ENCODE measurements at places on chromosomes 12 and 14. TPM values are rescaled to one million over a fixed set of nuclear protein-coding genes. Genes with fewer than 3 reads are reported as not detected.

ACOT6 gene
- not detected for total RNA-seq

PAX9 gene
- not detected for total RNA-seq

DDN gene
- not detected for total RNA-seq

WNT1 gene
- total RNA-seq = not detected

HSPB8 gene
- 10.9 TPM for total RNA-seq

CLEC1A gene
- 2.4 TPM for total RNA-seq

ARG2 gene
- 5.9 TPM for total RNA-seq

LGR5 gene
- total RNA-seq = 0.50 TPM

EPYC gene
- not detected for total RNA-seq

AJUBA gene
- total RNA-seq = 12.6 TPM

CD27 gene
- total RNA-seq = not detected

EML5 gene
- total RNA-seq = not detected

OR6C2 gene
- not detected for total RNA-seq

TBC1D30 gene
- total RNA-seq = 1.0 TPM

OAS2 gene
- total RNA-seq = 8.3 TPM

SDS gene
- not detected for total RNA-seq

KRT82 gene
- not detected for total RNA-seq

COCH gene
- total RNA-seq = 0.20 TPM

METTL17 gene
- total RNA-seq = 46.5 TPM

LUM gene
- total RNA-seq = 747 TPM

ZBTB39 gene
- total RNA-seq = 1.9 TPM

NOS1 gene
- not detected for total RNA-seq

HHIPL1 gene
- total RNA-seq = 3.9 TPM

IL22 gene
- not detected for total RNA-seq

HOXC5 gene
- not detected for total RNA-seq

CD163 gene
- total RNA-seq = not detected

NPAS3 gene
- 0.10 TPM for total RNA-seq

SCYL2 gene
- total RNA-seq = 27.1 TPM

PPM1A gene
- 21.1 TPM for total RNA-seq

KLRC1 gene
- not detected for total RNA-seq

AMIGO2 gene
- total RNA-seq = 0.75 TPM

B4GALNT3 gene
- total RNA-seq = not detected

TAMALIN gene
- total RNA-seq = 16.6 TPM

STYX gene
- 16.7 TPM for total RNA-seq

LRP1-AS gene
- total RNA-seq = not detected

CRIP1 gene
- total RNA-seq = 0.64 TPM

A2ML1 gene
- not detected for total RNA-seq

AQP6 gene
- total RNA-seq = 0.37 TPM

SCARB1 gene
- 10.7 TPM for total RNA-seq

RNF31 gene
- 50.1 TPM for total RNA-seq

SCN8A gene
- not detected for total RNA-seq

KCNJ8 gene
- 1.5 TPM for total RNA-seq

GUCY2C gene
- total RNA-seq = not detected

SUPT16H gene
- 34.3 TPM for total RNA-seq

ARHGEF40 gene
- 53.6 TPM for total RNA-seq

All from cardiac ventricle fibroblast (primary cell).